ENCODE measurements at places on chromosomes 1 and 21.

- H3K4me1 ChIP-seq = no peaks in the 10 kb centered on the region
- H3K4me3 ChIP-seq = no peak overlapping the region
- H3K27me3 ChIP-seq = peaks cover 8% of the 10 kb centered on the region
- no peak for DNase-seq
- H3K36me3 ChIP-seq = no peaks in the 10 kb centered on the region
- no peak overlapping the region for H3K27ac ChIP-seq
Observed at GRCh38 chr1:214494706-214495105, 56.7 kb downstream of the PTPN14 start.

- DNase-seq = no peak
- no peaks in the 10 kb centered on the region for H3K4me1 ChIP-seq
- H3K27ac ChIP-seq = no peak overlapping the region
- no peak overlapping the region for H3K4me3 ChIP-seq
- H3K27me3 ChIP-seq = no peaks in the 10 kb centered on the region
Observed at GRCh38 chr1:29575826-29576225, 339.5 kb downstream of the PTPRU start.

GRCh38 chr1:28640766-28641165 is 2.1 kb downstream of the TAF12 start:
- H3K4me3 ChIP-seq = peak overlapping the region; percentile 93
- H3K36me3 ChIP-seq = peaks cover 8% of the 10 kb centered on the region
- peak overlapping the region; percentile 98 for H3K27ac ChIP-seq
- peaks cover 33% of the 10 kb centered on the region for H3K4me1 ChIP-seq

DNA sequence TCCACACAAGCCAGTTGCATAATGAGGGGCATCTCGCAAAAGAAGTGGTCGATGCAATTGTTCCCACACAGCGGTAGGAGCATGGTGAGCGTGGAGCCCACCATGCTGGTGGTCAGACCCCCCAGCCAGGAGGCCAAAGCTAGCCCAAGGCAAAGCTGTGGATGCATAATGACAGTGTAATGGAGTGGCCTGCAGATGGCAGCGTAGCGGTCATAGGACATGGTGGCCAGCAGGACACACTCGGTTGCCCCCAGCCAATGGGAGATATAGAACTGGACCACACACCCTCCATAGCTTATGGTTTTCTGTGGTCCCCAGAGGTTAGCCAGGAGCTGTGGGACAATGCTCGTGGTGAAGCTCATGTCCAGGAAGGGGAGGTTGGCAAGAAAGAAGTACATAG is 4.3 kb downstream of the OR2C3 start:
- no peaks in the 10 kb centered on the region for H3K4me1 ChIP-seq
- peaks cover 12% of the 10 kb centered on the region for H3K27me3 ChIP-seq

GRCh38 chr1:201603613-201604232 is 64.8 kb downstream of the NAV1 start:
- DNase-seq = no peak
- H3K36me3 ChIP-seq = no peaks in the 10 kb centered on the region
- no peaks in the 10 kb centered on the region for H3K4me1 ChIP-seq
- no peak overlapping the region for H3K4me3 ChIP-seq

DNA sequence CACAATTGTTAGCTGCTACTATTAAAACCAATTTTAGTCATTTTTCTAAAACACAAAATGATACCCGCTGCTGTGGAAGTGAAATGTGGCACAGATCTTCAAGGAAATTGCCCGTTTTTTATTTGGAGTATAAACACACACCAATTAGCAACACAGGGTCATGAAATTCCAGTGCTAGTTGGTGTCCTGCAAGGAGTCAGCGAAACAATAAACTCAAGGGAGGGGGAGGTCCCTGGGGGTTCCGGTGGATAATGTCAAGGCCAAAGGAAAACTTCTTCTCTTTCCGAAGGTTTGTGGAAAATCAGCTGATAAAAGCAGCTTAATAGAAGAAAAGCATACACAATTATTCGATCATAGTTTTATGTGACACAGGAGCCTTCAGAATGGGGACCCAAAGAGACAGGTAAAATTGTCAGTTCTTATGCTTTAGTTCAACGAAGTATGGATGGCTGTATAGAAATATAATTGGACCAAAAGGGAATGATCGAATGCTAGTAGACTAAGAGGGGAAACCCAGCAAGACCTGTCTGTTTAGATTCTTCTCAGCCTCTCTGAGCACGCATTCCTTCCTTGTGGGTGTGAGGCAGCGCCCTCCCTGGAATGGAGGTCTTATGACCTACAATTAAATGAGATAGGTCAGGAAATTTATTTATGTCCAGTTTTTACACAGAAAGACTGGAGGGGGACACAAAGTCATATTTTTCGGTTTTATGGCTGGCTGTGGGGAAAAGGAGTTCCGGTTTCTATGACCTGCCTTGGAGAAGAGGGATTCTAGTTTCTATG is 65.9 kb downstream of the KCNK1 start:
- DNase-seq = no peak
- H3K4me1 ChIP-seq = no peaks in the 10 kb centered on the region
- no peaks in the 10 kb centered on the region for H3K36me3 ChIP-seq
- H3K27ac ChIP-seq = no peak overlapping the region

GRCh38 chr1:71660411-71660810 is 579.6 kb upstream of the ZRANB2 start:
- DNase-seq = no peak
- no peaks in the 10 kb centered on the region for H3K27me3 ChIP-seq
- no peaks in the 10 kb centered on the region for H3K36me3 ChIP-seq
- no peaks in the 10 kb centered on the region for H3K4me1 ChIP-seq
- no peak overlapping the region for H3K27ac ChIP-seq

GRCh38 chr1:231390071-231390470 is 32.0 kb downstream of the EGLN1 start:
- no peak overlapping the region for H3K4me3 ChIP-seq
- H3K27ac ChIP-seq = no peak overlapping the region
- H3K4me1 ChIP-seq = peaks cover 45% of the 10 kb centered on the region
- no peak for DNase-seq
- peaks cover 9% of the 10 kb centered on the region for H3K36me3 ChIP-seq

DNA sequence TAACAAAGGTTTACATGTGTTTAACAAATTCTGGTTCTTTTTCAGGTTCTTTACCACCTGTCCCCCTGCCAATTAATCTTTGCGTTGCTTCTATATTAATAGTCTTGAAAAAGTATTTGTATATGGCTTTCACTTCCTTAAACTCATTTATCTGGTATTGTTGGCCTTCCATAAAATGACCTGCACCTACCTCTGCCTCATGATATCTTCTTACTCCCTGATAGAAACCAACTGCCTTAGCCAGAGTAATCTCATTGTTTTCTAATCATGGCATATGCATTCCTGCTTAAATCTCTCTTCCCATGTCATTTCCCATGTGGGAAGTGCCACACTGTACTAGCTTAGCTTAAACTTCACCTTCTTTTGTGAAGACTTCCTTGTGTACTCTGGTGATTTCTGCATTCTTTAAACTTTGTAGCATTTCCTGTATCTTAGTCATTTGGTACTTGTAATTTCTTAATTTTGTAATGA is 8.7 kb downstream of the SMG7 start:
- H3K4me1 ChIP-seq = peaks cover 65% of the 10 kb centered on the region
- peak overlapping the region; percentile 56 for H3K27ac ChIP-seq
- no peak overlapping the region for H3K4me3 ChIP-seq
- peaks cover 23% of the 10 kb centered on the region for H3K36me3 ChIP-seq

- peak overlapping the region; percentile 88 for H3K27ac ChIP-seq
- H3K27me3 ChIP-seq = no peaks in the 10 kb centered on the region
- peaks cover 47% of the 10 kb centered on the region for H3K4me1 ChIP-seq
Observed at GRCh38 chr1:66300972-66301451, 232.9 kb upstream of the SGIP1 start.

GRCh38 chr1:54537611-54538010 is 10.4 kb upstream of the ACOT11 start:
- peaks cover 10% of the 10 kb centered on the region for H3K4me1 ChIP-seq
- DNase-seq = no peak
- no peak overlapping the region for H3K27ac ChIP-seq
- no peaks in the 10 kb centered on the region for H3K36me3 ChIP-seq

Measured in activated CD4-positive, alpha-beta T cell treated with anti-CD3 and anti-CD28 coated beads, Interleukin-2, amount 10 ng/mL, durations not matched to agents 7 days and 5 days (primary cell).